ENCODE measurements at places on chromosomes 5 and 9. TPM values are rescaled to one million over a fixed set of nuclear protein-coding genes. Genes with fewer than 3 reads are reported as not detected.

CD274 gene
- total RNA-seq, result 42.6 TPM

SOX30 gene
- 0.12 TPM for total RNA-seq

AFAP1L1 gene
- not detected for total RNA-seq

MEF2C gene
- 0.32 TPM for total RNA-seq

MIER3 gene
- total RNA-seq, result 32.0 TPM

SPAAR gene
- not detected for total RNA-seq

FOXD4L3 gene
- total RNA-seq, result 0.29 TPM

PCDHB6 gene
- not detected for total RNA-seq

PCDHB2 gene
- 0.07 TPM for total RNA-seq

SPATA31C1 gene
- not detected for total RNA-seq

GRIA1 gene
- not detected for total RNA-seq

PLCXD3 gene
- total RNA-seq, result not detected
